Right lung (tissue), 10 donors: ENCODE measurements at places on chromosomes 7 and 10. TPM values are rescaled to one million over a fixed set of nuclear protein-coding genes. Genes with fewer than 3 reads are reported as not detected.

DNA sequence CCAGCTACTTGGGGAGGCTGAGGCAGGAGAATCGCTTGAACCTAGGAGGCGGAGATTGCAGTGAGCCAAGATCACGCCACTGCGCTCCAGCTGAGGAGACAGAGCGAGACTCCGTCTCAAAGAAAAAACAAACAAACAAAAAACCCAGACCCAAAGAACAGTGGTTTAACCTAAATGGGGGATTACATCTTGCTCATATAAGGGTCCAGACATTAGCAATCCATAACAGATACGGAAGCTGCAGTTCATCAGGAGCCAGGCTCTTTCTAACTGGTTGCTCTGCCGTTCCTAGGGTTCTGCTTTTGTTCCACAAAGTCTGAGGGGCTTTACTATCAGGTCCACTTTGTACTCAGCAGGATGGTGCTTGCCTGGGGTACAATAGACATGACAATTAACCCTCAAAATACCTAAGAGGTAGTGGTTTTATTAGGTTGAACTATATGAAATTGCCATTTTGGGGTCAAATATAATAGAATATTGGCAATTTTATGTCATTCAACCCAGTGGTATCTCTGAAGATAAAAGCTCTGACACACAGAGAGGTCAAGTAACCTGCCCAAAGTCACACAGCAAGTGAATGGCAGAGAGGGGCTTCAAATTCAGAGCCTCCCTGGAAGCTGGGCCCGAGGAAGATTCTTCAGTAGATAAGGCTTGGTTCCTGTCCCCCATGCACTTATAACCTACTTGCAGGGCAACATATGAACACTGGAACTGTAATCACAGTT is 21.3 kb downstream of the NYAP1 start:
- no peak for DNase-seq

- DNase-seq, result no peak
Measured at GRCh38 chr7:79523436-79523835, 70.0 kb upstream of the MAGI2 start.

DNA sequence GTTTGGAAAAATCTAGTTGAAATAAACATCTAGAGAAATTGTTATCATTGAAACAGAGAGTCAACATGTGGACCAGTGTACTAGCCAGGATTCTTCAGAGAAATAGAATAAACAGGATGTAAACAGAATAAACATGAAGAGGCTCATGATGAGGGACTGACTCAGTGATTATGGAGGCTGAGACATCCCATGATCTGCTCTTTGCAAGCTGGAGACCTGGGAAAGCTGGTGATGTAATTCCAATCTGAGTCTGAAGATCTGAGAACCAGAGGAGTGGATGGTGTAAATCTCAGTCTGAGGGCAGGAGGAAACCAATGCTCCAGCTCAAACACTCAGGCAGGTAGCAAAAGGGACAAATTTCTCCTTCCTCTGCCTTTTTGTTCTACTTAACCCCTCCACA is 62.9 kb upstream of the FAM180A start:
- DNase-seq, result no peak

APBB1IP gene
- 2.2 TPM for polyA plus RNA-seq

PAX4 gene
- not detected for polyA plus RNA-seq

SGCE gene
- polyA plus RNA-seq, result 82.2 TPM
